Astrocyte of the hippocampus (primary cell): ENCODE measurements at places on chromosomes 3 and 15.

- DNase-seq = peak; percentile 36
These were observed 277.4 kb upstream of the NR2E3 start for GRCh38 chr15:71532994-71533393.

DNA sequence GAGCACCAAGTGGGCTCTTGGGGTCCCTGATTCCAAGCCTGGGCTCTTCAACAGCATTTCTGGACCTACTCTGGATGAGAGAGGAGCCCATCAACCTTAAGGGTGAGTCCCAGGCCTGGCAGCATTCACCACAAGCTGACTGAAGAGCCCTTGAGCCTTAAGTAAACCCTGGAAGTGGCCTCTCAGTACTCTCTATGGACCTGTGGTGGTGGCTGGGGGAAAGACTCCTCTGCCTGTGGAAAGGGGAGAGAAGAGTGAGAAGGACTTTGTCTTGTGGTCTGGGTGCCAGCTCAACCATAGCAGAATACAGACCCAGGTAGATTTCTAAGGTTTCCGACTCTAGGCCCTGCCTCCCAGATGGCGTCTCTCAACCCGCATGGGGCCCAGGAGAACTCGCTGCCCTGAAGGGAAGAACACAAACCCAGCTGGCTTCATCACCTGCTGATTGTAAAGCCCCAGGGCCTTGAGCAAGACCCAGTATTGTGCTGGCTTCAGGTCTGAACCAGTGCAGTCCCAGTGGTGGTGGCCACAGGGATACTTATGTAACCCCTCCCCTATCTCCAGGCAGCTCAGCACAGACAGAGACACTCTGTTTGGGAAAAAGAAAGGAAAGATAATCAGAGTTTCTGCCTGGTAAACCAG lies 71.4 kb downstream of the TFDP2 start:
- no peak for DNase-seq

GRCh38 chr15:74289671-74290070 lies 53.5 kb downstream of the CCDC33 start:
- no peak for DNase-seq

DNA sequence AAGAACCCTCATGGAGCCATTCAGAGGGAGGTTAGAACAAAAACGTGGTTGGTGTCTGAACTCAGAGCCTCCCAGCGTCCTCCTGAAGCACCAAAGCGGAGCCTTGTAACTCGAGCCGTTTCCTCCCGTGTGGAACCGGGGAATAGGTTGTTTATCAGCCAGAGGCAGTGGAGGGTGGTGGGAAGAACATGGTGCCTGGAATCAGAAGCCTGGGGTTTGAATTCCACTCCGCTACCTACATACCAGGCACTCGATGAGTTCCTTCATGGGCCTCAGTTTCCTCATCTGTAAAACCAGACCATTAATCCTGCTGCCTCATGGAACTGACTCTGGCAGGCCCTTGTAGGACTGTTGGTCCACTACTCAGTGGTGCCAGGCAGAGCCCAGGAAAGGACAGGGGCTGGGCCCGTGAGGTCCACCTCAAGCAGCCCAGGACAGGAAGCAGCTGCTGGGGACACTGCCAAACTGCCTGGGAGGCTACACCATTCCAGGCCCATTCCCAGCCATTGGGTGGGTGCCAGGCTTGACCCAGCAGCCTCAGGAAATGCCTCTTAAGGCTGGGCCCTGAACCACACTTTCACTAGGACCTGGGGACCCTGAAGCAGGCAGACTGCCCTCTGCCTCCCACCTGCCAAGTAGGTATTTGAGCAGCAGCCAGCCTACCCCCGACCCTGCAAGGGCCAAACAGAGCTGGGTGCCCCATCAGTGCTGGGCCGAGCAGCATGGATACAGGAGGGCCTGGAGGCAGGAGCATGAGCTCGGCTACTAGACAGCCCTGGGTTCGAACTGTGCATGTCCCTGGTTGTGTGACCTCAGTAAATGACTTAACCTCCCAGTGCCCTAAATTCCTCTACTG lies 33.4 kb downstream of the PRKCD start:
- DNase-seq = peak; percentile 54

DNA sequence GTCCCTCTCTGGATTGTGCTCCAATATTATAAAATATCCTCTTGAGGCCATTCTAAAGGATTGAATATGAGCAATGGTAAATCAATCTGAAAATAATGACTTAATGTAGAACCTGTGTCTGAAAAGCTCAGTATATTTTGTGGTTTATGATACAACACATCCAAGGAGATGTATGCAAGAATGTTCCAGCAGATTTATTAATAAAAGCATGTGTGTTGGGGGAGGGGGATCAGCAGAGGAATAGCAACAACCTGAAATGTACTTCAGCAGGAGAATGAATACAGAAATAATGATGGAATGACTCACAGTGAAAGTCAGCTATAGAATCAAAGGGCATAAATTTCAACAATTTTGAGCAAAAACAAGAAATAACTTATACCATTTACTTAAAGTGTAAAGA lies 56.7 kb upstream of the NUDT16 start:
- no peak for DNase-seq

DNA sequence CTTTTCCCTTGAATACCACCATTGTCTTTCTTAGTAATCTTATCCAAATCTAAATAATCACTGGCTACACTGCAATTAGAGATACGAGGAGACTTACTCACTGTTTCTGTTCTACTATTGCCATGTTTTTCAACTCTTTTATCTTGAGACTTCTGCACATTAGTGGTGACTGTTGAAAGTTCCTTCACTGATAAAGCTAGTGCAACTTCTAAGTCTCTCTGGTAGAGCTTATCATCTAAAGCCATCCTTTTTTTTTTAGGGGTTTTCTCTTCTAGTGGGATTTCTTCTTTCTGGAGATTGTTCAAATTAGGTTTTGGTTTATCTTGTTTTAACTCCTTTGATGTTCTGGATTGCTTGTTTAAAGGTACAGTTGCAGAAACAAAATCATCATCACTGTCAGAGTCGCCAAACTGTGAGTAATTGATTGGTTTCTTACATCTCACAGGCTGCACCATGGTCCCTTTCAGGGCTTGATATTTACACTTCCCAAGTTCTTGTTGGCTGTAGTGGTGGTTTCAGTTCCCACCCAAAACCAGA lies 37.7 kb downstream of the NCK1 start:
- peak; percentile 14 for DNase-seq

GRCh38 chr3:10432931-10433330 lies 72.5 kb downstream of the ATP2B2 start:
- DNase-seq = no peak

DNA sequence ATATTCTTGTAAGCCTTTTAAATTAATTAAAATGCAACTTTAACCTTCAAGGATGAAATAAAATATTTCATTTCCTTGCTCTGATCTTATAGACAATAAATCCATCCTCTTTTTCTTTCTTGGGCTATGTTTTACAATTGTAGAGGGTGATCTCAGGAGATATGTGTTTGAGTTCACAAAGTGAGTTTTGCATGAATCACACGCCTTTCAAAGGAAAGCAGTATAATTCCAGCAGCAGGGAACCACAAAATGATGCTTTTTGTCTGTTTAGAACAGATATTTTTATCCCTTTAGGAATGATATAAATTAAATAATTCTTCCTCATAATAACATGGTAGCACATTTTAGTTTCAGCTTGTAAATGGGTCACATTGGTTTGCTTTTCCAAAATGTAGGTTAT lies 191.2 kb downstream of the SEMA6D start:
- no peak for DNase-seq

GRCh38 chr15:97944724-97945123 lies 15.8 kb upstream of the ARRDC4 start:
- DNase-seq = no peak

DNA sequence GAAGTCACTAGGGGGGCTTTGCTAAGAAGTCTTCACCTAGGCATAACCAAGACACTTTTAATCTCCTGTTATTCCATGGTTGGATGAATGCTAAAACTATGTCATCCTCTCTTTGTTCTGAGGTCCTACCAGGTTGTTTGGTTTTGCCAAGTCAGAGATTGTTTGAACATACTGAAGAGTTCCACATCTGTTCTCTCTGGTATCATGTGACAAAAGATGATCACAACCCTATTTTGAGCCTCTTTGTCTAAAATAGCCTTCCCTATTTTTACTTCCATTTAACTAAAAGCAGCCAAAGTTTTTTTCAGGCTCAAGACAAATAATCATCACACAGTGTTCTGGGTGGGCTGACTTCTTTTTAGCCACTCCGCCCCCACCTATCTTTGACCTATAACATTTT lies 218.4 kb upstream of the LMCD1 start:
- DNase-seq = no peak

- no peak for DNase-seq
These were observed 12.4 kb upstream of the AEN start for GRCh38 chr15:88608607-88609181.

- DNase-seq = peak; percentile 85
These were observed at the start of gene CD276 for GRCh38 chr15:73683777-73684580. CD276 (plus strand) TSS chr15:73684383; CDS start chr15:73699640, 15,257 bp downstream.

GRCh38 chr3:141105828-141106628 lies 54.9 kb downstream of the SPSB4 start:
- DNase-seq = peak; percentile 91

DNA sequence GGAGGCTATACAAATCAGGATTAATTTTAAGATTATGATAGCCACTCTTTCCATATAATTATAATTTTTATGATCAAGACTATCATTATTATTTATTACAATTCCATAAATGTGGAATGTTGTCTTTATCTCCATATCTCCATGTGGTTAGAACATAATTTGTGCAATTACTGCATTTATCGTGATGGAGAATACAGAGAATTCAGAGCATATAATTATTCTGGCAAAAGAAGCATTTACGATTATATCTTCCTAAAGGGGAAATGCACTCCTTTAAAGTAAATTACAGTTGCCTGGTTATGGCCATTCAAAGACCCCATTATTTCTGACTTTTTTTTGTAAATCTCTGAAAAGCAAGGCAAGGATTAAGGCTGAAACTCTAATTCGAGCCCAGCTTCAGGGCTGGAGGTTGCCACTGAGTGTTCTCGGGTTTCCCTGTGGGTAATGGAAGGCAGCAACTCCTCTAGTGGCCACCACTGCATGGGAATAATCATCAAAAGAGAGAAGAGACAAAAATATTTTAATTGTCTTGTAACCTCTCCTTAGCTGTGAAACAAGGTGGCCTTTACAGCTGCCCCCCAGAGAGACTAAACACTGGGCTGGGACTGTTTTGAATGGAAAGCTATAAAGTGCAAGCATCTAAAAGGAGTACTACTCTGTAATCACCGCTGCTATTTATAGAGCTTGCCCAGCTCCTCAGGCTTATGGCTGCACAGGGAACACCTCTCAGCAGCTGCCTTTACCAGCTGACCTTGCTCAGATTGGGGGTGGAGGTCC lies 59.8 kb upstream of the PRTG start:
- DNase-seq = no peak
